Activated T-cell treated with anti-CD3 and anti-CD28 coated beads, Interleukin-2, amount 50 U/mL, for 1 hour (primary cell): ENCODE measurements at places on chromosomes 1 and 21.
A peak's percentile ranks its signal among the peaks of the same experiment; 100 is the strongest.

DNA sequence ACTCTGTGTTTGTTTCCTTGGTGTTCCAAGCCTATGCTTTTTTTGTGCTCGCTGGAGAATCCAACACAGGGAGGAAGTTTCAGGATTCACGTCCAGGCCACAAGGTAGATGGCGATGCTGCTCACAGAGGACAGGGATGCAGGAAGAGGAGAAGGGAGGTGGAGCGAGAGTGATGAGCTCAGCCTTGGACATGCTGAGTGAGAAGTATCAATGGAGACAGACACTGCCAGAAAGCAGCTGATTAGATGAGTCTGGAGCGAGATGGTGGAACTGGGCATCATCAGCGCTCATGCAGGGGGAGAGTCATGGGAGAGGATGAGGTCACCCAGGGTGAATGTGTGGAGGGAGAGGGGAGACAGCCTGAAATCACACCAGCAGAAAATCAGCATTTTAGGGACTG lies 110.0 kb downstream of the GLUL start:
- DNase-seq, result no peak

DNA sequence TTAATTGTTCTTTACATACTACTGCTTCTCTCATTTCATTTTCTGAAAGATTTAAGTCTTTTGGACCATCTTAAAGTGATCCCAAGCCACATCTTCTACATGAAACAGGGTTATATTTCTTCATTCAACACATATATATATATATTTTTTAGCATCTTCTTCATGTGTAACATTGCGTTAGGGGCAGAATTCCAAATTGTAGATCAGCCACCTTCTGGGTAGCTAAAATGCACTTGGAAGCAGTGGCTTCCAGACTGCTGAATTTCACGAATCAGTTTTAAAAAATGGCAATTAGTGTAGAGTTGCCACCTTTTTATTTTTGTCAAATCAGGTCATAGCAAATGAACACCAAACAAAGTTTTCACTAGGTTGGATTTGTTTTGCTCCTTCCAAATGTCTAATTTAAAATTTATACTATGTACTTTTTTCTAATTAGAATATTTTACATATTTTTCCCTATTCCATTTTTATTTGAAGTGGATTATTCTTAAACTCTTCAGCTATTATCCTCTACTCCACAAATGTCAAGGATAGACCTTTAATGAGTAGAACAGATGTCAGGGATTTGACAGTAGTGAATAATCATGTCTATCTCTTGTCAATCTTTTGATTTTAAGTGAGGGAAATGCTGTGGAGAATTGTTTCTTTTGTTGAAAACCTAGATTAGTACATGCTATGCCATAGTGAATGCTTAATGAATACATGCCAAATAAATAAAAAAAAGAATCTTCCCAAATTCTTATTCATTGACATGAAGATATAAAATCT lies 55.8 kb downstream of the DNM3 start:
- no peak for DNase-seq

GRCh38 chr21:46122758-46123683 lies 25.1 kb downstream of the COL6A2 start:
- no peak for DNase-seq

DNA sequence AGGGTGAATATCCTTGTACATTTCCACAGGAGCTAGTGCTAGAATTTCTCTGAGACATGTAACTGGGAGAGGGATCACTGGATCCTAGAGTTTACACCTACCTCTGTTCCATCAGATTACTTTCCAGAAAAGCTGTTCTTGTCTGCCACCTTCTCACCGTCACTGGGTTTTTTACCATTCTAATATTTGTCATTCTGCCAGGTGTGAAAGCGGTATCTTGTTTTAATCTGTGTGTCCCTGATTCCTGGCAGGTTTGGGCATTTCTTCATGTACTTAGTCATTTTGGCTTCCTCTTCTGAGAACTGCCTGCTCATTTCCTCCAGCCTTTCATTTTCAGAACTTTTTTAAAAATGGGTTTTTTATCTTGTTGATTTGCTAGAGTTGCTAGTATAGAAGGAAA lies 5.1 kb downstream of the PMF1 start:
- DNase-seq, result no peak

- DNase-seq, result no peak
These were observed 518.8 kb downstream of the ADGRL2 start for GRCh38 chr1:82319546-82319945.

DNA sequence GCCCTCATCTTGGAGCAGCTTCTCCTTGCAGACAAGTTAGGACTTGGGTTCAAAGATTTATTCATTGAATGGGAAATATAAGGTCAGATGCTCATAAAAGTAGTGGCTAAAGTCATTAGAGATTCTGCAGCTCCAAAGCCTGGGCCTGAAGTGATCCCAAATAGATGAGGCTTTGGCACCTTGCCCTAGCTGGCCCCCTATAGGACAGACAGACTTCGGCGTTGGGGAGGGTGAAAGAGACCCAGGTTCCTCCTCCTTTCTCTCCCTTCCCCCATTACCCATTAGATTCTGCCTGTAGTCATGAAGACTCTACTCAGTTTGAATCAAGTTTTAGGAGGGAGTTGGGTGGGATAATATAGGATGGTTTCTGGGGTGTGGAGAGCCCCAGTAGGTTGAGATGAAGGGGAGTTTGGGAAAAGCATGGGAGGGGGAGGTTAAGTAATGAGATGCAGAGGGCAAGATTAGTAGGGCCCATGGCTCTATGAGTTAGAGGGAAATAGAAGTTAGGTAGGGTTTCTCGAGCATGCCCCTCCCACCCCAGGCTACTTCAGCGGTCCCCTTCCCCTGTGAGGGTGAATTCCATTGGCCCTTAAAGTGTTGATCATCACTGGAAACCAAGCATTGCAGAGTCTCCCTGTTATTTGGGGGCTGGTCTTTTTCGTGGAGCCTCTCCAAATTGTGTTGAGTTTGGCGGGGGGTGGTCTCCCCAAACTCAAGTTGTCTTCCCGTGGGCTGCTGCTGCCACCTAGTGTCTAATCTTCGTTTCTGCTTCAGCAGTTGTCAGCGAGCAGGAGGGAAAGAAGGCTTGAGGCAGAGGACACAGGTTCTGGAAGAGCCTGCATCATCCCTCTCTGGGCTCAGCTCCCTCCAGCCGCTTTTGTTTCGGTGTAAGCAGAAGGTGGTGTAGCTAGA lies 2.1 kb upstream of the AHDC1 start:
- peak; percentile 70 for DNase-seq

DNA sequence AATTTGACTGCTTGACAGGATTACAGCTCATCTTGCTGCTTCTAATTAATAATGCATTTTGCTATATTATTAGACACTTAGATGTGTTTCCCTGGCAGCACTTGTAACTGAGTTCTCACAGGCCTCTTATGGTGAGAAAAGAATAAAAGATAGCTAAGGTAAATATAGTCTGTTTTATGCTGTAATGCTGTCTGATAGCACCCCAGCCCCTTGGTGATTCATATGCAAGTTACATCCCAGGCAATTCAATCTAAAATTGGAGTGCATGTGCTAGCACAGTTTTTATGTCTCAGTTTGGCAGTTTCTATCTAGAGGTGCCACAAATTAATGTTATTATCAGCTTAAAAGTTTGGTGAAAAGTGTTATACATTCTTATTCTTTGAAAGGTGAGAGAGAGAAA lies 42.2 kb downstream of the RGS13 start:
- DNase-seq, result no peak

DNA sequence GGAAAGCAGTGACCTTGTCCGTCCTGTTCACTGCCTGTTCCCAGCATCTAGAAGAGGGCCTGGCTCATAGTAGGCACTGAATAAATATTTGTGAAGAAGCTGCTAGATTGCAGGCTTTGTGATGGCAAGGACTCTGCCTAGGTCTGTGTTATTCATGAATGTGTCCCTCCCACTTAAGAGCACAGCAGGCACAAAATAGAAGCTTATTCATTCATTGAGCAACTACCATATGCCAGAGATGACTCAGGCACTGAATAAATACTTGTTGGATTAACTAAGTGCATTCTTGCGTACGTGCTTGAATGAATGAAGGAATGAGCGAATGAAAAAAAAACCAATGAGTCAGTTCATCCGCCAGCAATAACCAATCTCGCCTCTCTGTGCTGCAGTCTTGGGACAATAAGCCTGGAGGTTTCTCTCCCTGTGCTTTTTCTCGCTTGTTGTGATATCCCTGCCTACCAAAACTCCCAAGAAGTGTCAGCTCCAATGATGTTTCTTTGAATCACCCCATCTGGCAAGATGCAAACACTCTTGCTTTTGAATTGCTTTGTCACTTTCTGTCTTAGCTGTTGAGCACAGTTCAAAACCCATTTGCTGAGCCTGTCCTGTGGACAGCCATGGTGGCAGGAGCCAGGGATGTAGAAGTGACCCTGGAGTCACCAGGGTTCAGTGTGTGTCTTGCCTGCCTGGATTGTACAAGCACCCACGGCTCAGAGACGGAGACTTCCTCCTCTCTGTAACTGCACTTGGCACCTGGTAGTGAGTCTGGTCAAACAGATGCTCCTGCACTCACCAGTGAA lies 143.9 kb downstream of the KAZN start:
- DNase-seq, result no peak

DNA sequence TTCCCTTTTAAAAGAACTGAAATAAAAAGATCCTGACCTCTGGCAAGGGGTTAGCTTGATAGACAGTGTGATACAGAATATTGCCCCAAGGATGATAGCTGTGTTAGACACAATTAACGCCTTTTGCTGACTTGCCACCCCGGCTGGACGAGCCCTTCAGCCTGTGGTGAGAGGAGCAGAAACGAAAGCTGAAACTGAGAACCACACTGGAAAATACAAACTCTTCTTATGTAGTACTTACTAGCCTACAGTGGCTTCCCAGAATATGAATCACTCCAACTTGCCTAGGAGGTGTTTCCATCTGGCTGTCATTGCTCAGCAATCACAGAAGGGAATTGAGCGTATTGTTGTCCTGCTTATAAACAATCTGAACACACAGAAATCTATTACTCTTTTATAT lies 22.9 kb downstream of the SAMSN1 start:
- DNase-seq, result no peak

DNA sequence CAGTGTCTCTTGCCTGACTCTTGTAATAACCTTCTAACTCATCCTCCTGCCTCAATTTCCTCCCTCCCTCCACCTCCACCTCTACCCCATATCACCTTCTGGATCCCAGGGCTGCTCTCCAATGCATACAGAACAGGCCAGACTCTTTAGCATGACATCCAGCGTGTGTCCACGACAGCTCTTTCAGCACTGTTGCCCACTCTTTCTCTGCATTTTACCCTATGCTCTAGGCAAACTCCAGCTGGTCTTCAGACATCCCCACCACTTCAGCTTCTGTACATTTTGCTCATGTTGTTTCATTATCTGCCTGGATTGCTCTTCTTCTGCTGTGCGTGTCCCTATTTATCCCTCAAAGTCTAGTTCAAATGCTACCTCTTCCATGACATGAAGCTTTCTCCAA lies 4.8 kb downstream of the INKA2 start:
- DNase-seq, result no peak

DNA sequence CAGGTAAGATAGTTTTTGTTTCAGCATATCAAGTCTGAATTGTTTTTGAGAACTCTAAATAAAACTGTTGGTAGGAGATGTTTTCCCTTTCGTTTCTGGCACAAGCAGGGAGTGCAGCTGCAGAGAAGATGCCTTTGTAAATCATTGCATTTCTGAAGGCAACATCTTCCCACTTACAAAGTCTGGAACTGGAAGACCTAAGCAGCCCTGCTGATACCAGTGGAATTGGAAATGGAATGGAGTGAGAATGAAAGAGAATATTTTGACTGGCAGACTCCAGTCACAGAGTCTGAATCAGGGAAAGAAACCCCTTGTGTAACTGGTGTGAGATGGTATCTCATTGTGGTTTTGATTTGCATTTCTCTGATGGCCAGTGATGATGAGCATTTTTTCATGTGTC lies 815.6 kb downstream of the LTN1 start:
- DNase-seq, result no peak

GRCh38 chr1:23403038-23403336 lies 21.6 kb downstream of the TCEA3 start:
- DNase-seq, result no peak

DNA sequence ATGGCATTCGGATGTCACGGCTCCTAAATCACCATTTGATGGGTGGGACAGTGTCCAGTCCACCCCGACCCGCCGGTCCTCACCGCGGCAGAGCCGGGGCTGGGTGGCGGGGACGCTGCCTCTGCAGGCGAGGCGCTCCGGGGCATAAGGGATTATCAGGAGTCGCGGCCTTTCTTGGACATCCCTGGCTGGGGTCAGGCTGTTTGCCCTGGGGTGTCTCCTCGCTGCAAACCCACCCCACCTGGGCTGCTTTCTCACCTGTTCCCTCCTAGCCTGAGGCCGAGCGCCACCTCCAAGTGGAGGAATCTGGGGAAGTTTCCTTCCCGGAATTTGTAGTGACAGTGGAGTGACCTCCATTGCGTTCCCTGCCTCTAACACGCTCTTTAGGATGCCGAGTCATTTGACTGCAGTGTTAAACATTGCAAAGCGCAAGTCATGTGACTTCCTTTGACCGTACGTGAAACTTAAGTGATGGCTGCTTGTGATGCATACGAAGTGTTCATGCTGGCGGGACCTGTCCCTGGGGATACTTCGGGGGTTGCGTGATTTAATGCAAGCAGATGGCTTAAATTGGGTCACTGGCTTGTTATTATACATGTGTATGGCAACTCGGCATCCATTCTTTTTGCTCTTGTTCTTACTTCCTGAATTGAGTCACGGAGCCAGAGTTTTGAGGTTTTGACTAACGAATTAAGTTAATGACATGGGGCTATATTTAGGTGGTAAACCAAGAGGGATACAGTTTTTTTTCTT lies 536 bp downstream of the LGALS8 start:
- DNase-seq, result peak; percentile 54

- no peak for DNase-seq
These were observed 18.6 kb upstream of the BCL10 start for GRCh38 chr1:85295006-85295431.

DNA sequence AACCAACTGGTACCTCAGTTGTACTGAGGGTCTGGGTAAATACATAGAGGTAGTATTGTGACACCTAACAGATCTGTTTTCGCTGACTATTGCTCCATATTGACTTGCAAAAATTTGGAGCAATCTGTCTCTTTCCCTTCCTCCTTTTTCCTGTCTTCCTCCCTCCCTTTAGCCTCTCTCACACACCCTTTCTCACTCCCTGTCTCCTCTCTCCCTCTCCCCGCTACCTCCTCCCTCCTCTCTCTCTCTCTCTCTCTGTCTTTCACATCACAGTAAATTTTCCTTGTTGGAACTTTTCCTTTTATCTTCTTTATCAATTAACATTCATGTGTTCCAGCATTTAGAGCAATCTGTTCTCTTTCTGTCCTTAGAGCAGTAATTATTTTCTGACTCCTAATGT lies 278.2 kb downstream of the NTNG1 start:
- DNase-seq, result no peak

- no peak for DNase-seq
These were observed 1071.2 kb downstream of the TTLL7 start for GRCh38 chr1:82927753-82928152.

GRCh38 chr1:12598974-12599373 lies 19.0 kb downstream of the DHRS3 start:
- no peak for DNase-seq

- DNase-seq, result no peak
These were observed 18.3 kb upstream of the SELP start for GRCh38 chr1:169648187-169648586.

DNA sequence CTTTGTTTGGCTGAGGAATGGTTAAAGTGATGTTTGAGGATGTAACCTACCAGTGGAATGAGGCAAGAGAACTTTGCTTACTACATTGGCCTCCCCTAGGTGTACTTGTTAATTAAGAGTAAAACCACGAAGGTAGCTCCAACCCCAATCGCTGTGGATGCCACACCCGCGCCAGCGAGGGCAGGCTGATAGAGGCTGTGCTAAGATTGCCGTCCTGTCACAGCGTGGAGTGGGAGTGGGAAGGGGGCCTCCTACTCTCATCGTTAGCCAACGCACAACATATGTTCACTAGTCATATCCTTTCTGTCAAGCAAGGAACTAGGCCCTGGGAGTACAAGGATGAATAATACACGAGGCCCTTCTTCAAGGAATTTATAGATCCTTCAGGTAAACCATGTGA lies 99.6 kb downstream of the RUNX1 start:
- DNase-seq, result no peak
